ENCODE measurements at places on chromosomes 7 and 10. TPM values are rescaled to one million over a fixed set of nuclear protein-coding genes. Genes with fewer than 3 reads are reported as not detected.

Gene ADGRA1
- not detected for total RNA-seq

Gene UBE3C
- 81.8 TPM for total RNA-seq

Gene SPDYE16
- not detected for total RNA-seq

Gene BTBD16
- 0.51 TPM for total RNA-seq

Gene MACROH2A2
- 62.8 TPM for total RNA-seq

DNA sequence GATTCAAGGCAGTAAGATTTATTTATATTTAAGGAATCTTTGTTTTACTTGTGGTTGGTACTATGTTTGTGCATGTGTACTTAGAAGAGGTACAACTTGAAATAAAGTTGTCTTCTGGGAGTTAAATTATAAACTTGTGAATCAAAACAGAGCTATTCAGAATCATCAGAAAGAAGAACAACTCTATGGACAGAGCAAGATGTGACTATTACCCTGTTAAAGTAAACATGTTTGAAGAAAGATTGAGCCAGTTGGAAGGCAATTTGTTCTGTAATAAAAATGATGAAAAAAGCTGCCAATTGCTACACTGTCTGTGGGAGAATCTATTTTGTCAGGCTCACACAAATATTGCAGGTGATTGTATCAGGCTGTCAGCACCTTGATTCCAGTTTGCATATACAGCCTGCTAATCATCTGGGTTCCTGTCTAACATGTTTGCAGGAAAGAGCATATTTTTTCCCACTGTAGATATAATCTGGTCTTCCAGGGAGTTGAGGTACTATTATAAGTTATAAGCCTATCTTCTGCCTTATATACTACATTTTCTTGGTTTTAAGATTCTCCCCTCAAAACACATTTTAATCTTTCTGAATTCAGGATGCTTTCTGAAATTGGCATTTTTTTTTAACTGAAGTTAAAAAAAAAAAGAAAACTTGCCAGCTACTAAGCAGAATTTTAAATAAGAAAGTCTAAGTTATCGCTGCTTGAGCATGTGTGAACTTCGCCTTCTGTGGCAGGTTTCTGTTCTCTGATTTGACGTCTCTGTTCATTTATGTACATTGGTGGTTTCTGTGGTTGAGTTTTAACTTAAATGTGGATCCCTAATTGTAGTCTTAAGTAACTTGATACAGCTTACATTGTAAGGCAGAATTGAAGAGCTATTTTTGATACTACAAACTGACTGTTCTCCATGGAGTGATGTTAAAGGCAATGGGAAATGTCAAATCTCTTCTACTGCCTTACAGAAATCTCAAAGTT lies 46.0 kb downstream of the ZNRF2 start:
- DNase-seq, result no peak

- DNase-seq, result no peak
These were observed 57.3 kb downstream of the GBF1 start for GRCh38 chr10:102302611-102303010.

GRCh38 chr7:26993816-26994810 lies 101.7 kb downstream of the HOXA1 start:
- DNase-seq, result no peak

GRCh38 chr10:3169673-3170072 lies 2.9 kb downstream of the PITRM1 start:
- DNase-seq, result no peak

DNA sequence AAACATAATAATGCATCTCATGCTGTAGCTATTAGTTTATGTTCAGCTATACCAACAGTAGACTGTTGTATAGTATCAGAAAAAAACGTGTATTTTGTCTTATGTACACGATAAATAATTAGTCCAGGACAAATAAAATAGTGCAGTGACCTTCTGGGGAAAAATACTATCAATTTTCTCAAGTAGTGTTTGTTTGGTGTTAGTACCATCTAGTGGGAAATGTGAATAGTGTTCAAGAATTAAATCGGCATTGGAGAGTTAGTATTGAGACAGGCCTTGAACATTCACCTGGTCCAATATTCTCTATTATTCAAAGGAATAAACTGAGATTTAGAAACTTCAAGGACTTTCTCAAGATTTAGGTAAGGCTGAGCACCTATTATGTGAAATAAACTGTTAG lies 21.7 kb upstream of the OR2A5 start:
- no peak for DNase-seq

- no peak for DNase-seq
These were observed 45.0 kb upstream of the TFEC start for GRCh38 chr7:116075351-116076145.

GRCh38 chr7:91852263-91852741 lies 28.2 kb downstream of the MTERF1 start:
- DNase-seq, result peak; percentile 7

DNA sequence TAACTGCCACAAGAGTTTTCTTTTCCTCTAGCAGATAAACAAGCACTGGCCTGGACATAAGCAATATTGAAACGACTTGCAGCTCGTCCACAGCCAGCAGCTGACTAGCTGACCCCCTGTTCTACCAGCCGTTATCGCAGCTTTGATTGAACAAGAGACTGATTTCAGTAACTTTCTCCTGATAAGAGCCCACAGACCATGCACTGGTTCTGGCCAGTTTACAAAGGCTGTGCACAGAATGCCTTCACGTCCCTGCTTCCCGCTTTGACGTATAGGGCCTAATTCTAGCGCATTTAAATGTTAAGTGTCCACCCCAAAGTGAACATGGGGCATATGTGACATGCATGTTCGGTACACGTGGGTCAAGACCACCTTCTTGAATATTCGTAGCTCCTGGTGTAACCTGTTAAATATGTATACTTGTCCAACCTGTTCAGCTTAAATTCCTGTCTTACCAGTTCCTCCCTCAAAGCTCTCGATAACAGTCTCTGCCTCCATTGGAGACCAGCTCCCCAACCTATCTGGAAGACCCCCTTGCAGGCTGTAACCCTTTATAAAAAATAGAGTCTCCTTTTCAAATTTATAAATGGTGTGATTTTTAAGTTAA lies 69.2 kb downstream of the LYZL1 start:
- no peak for DNase-seq

DNA sequence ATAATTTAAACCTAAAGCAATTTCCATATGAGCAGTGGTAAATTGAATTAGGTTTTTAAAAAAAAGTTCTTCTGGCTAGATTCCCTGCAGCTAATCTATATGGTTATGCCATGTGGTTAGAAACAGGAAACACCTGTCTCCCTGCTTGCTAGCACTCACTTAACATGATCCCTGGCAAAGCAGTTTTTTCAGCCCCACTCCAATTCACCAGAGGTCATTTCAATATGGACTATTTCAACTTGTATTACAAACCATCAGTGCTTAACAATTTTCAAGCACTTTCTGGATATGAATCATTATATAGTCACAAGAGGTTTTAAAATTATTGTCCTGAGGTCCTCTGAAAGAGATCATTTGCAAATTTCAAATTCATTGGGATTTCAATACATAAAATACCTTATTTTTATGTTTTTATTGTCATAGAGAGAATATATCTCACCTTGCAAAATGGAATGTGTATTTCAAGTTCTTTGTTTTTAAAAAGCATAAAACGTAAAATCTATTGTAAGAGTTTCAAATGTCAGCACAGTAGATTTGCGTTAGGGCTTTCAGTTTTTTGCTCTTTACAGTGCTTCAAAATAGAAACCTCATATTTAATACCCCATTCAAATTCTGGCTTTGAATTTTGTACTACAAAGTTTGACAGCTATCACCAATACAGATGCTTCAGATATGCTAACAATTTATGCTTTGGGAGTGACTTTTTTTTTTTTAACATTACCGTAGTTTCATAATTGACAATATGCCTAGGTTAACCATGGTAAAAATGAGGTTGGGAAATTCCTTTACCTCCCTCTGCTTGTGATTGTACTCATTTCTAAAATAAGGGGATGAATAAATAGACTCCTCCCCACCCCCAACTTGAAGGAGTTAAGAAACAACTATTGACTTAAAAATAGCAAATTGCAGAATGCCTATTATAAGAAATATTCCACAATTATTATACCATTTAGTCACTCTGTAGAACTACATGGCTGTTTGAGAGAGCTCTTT lies 117.5 kb upstream of the HGF start:
- DNase-seq, result no peak

DNA sequence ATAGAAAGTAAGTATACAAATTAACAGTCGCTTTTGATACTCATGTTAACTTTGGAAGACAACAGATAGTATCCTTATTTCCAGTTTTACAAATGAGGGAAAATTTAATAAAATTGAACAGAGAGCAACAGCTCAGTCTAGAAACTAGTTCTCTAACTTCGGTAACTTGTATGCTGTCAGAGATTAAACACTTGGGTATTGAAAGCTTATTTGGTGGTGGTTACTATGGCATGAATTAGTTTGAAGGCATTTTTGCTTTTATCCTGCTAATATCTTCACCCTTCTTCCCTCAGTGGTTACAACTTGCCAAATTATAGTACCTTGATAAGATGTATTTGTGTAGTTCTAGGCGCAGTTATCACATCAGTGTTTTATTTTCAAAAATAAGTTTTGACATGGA lies 7.2 kb downstream of the WAC start:
- DNase-seq, result no peak
